Dorsolateral prefrontal cortex (tissue), 122 donors: ENCODE measurements at places on chromosomes 5 and 9.

DNA sequence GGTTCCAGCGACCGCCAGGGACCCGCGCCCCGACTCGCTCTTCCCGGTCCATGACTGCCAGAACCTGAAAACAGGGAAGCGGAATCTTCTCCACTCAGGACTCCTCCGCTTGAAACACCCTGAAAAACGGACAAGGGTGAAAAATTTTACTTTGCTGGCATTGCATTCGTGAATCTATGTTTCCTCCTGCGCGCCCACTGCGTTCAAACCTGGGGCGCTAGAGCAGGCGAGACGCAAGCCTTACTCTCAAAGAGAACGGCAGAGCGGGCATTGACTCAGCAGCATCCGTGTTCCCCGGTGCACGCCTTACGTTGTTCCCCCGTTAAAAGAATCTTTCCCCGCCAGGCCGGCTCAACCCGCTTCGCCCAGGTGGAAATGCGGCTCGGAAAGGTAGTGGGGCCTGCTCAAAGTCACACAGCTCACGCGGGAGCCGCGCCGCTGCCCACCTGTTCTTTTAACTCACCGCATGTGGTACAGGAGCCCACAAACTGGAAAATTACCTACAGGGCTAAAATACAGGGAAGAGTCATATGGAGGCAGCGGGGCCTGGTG lies 999 bp upstream of the DRD1 start:
- no peak for DNase-seq

DNA sequence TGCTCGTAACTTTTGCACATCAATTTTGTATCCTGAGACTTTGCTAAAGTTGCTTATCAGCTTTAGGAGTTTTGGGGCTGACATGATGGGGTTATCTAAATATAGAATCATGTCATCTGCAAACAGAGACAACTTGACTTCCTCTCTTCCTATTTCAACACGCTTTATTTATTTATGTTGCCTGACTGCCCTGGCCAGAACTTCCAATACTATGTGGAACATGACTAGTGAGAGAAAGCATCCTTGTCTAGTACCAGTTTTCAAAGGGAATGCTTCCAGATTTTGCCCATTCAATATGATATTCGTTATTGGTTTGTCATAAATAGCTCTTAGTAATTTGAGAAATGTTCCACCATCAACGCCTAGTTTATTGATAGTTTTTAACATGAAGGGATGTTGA lies 65.4 kb upstream of the CDH12 start:
- DNase-seq: no peak

DNA sequence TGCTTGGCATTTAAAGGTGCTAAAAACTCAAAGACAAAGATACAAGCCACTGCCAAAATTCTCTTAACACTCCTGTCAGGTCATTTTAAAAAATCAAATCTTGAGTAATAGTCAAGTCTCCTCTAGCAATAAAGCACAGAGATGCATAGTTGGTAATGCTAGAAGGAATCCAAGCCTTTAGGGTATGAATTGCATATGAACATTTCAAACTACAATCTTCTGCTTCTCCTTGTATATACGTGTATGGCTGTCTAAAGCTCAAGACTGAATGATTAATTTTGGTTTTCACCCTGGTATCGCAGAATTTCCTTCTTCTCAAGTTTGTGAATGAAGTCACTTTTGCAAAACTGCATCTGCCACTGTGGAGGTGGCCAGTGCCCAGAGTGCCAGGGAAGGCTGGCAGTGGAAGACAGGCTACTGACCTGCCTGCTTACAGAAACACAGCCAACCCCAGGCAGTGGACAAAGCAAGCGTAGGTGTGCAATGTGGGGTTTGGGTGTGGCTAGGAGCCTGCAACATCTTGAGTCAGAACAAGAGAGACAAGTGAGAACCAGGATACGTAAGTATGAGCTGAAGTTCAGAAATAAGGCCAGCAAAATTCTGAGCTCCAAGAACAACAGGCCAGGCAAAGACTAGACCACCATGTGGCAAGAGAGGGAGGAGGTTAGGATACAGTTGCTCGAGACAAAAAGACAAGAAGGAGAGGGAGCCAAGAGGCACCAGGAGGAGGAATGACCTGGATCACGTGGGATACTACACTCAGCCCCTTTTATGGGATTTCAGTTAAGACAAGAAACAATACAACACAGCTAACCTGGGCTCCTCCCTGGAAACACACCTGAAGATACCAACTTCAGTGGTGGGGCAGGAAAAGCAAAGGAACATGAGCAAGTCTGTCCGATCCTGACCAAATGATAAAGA lies 22.6 kb downstream of the MYO10 start:
- peak; percentile 33 for DNase-seq

- no peak for DNase-seq
These were observed 1.8 kb downstream of the POU4F3 start for GRCh38 chr5:146340260-146341081.

DNA sequence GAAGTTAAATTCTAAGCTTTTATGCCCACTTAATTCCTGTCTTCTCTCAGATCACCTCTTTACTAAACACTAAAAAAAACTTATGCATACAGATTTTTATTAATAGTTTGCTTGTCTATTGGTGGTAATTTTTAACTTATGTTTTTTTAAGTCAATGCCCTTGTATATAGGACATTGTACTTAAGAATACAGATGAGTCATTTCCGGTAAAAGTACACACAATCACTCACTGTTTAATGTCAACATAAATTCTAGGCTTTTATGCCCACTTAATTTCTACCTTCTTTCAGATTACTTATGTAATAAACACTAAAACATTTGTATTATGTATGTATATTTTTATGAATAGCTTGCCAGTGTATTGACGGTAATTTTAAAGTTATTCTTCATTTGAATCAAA lies 872.8 kb upstream of the CDH9 start:
- no peak for DNase-seq
